NCI-H1092 treated with DMSO at 0.1 percent for 48 hours (cell line): ENCODE measurements at places on chromosomes 4 and X.

- no peak for DNase-seq
Observed at GRCh38 chr4:170872794-170873193, 783.0 kb upstream of the AADAT start.

DNA sequence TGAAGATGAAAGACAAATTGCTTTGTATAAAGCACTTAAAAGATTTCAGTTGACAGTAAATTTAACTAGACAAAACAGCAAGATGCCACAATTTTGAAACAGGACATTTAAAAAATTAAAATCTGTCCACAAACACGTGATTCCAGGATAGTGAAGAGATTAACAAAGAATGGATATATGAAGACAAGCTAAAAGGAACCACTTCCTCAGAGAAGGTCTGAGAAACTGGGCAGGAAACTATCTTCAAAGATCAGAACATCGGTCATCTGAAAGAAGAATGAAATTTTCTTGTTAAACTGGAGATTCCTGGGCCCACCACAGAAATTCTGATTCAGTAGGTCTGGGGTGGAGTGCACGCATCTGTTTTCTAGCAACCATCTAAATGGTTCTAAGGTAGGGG is 1.4 kb downstream of the RWDD4 start:
- no peak for DNase-seq

DNA sequence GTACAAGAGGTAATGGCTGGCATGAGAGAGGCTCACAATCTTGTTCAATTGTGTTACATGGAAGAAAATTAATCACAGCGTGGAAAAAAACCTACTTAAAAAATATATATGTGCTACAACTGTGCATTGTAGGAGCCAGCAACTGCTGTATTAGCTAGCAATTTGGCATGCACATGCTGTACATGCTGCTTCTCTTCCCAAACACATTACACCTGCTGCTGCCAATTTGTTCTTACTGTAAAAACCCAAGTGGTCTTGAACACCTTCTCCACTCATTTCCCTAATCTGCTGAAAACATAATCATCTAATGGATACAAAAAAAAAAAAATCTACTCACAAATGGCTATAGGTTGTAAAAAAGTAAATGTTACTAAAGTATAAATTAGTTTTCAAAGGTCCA is 264.2 kb downstream of the INPP4B start:
- DNase-seq = no peak

- DNase-seq = no peak
Observed at GRCh38 chr4:69649207-69649606, 3.8 kb downstream of the UGT2A1 start.

DNA sequence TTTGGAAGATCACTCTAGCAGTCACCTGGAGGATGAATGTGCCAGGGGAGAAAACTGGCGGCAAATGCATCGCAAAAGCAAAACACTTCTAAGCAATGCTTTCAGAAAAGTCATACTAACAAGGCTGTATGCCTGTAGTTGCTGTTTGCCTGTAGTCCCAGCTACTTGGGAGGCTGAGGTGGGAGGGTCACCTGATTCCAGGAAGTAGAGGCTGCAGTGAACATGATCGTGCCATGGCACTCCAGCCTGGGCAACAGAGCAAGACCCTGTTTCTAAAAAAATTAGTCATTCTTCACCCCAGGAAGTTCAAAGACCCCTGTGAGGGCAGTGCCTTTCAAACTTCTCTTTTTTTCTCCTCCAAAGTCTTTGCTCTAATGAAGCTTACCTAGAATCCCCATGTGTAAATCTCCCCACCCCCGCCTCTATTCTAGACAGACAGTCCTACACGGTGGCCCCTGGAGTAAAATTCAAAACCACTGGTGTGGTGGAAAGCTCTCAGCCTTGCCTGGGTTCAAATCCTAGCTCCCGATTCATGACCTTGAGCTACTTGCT is 5.5 kb downstream of the SOWAHD start:
- DNase-seq = no peak

DNA sequence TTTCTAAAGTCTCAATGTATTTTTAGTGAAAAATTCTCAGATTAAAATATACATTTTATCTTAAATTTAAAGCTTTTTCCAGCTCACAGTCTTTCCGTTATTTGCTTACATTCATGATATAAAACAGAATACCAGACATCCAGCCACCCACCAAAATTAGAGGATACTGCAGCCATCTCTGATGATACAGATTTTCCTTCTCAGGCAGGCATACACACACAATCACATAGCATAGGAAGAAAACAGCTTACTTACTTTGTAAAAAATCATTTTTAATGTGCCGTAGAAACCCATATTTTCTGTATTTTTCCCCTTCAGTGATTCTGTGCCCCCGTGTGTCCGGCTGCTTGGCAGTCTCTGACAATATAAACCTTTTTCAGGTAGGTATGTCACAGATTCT is 183.7 kb downstream of the FBXW7 start:
- DNase-seq = peak; percentile 41

DNA sequence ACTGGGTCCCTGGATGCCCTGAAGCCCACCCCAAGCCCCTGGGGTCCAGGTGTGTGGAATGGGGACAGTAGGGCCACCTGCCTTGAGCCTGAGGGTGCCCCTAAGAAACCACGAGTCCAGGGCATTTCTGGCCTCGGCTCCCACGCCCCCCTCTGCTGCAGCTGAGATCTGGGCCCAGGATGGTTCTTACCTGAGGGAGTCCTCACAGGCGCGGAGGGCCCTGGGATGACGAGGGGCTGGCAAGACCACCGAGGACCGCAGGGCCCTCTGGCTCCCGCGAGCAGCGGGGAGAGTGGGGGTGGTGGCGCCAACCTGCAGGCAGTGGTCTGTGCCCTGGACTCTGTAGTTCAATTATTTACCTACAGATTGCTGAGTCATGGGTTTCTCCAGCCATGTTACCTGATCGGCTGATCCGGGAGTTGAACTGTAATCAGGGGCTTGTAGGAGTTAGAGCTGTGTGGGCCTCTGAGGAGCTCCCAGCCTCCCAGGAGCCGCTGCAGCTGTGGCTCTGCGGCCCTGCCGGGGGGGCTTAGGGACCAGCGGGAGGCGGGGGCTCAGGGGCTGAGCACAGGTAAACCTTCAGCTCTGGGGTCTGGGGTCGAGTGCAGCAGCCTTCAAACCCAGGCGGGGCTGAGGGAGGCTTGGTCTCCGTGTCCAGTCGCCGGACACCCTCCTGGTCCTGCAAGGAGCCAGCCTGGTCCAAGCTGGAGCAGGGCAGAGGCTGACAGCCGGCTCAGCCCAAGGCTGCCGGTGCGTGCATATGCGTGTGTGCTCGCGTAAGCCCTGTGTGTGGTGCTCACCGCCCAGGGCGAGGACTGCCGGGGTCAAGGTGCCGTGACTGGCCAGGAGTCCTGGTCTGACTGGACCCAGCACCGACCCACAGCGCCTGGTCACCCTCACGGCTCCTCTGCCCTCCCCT is at the start of gene SLC26A1:
Gene SLC26A1 (minus strand): TSS at position 294 of the 919 bp plus-strand sequence. CDS start 1,701 bp downstream, outside the sequence.
- no peak for DNase-seq

DNA sequence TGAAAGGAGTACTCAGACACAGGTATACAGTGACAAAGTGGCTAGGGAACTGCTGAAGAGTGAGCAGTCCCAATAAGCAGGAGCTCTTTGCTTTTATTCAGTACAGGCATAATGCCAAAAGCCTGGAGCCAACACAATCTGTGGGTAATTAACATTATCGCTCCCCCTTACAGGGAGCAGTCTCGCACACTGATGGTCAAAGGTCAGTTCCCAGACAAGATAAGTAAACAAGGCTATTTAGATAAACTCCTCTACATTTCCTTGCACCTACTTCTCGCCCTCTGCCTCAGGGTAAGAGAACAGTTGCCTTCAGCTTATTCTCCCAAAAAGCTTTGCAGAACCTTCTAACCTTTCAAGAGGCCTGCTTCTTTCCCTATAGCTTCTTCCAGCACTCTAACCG is 73.9 kb upstream of the TAF9B start:
- DNase-seq = no peak

GRCh38 chrX:17635231-17635630 is 102.1 kb upstream of the SCML1 start:
- DNase-seq = peak; percentile 79

DNA sequence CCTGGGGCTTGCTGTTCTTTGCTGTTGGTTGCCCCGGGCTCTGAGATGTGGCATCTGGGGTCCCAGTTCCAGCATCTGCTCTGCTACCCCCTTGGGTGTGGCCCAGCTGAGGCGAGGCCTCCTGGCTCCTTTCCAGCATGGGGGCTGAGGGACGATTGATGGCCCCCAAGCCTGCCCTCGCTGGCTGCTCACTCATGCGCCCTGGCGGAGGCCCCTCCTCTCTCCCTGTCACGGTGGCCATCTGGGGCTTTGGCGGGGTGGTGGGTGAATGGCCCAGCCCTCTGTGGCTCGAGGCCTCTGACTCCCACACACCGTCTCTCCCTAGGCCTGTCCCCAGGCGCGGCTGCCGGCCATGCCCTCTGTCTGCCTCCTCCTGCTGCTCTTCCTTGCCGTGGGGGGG is 1.8 kb downstream of the PLXNA3 start:
- DNase-seq = no peak

GRCh38 chr4:109155682-109156283 is 146.7 kb downstream of the COL25A1 start:
- no peak for DNase-seq

- no peak for DNase-seq
Observed at GRCh38 chrX:80229626-80230025, 190.6 kb upstream of the TENT5D start.

DNA sequence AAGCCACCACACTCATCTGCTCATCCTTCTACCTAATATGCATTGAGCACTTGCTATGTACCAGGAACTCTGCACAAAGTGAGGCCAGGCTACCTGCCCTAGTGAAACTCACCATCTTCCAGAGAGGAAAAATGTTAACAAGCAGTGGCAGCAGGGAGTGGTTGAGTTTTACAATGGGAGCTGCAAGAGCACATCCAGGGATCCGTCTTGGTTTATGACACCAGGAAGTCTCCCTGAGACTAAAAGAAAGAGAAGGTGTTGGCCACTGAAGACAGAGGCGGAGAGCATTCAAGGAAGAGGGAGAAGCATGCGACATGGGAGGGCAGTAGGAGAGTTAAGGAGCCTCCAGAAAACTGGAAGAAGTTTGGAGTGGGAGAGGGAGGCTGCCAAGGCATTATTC is 178.1 kb upstream of the CPEB2 start:
- no peak for DNase-seq

- no peak for DNase-seq
Observed at GRCh38 chrX:117910216-117910615, 206.4 kb downstream of the KLHL13 start.

DNA sequence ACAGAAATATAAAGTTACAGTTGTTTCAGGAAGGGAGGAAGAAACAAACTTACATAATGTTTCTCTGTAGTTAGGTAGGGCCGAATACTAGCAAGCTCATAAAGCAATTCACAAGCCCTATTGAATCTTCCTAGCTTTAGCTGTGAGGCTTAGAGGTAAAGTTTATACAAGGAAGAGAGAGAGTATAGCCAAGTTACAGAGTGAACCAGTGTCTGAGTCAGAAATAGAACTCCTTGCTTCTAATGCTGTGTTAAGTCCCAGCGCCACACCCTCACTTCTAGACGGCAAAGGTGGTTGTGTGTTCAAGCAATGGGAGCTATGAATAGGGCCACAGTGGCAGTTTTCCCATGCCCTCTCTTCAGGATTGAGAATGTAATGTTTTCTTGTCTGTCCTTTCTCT is 6.1 kb downstream of the LPAR4 start:
- no peak for DNase-seq

GRCh38 chr4:84697615-84698201 is 114.8 kb downstream of the CDS1 start:
- no peak for DNase-seq

DNA sequence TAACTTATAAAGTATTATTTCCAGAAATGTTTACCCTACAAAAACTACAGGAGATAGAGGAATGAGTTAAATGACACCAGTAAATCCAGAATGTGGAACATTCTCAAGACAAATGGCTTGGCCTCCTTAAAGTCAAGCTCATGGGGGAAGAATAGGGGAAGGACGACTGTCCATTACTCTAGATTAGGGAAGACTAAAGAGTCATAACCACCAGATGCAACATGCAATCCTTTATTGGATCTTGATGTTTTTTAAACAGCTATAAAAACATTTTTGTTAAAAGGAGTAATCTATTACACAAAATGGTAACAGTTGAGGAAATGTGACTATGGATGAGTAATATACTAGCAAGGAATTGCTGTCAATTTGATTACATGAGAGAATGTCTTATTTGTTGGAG is 11.1 kb downstream of the ACOT9 start:
- no peak for DNase-seq

DNA sequence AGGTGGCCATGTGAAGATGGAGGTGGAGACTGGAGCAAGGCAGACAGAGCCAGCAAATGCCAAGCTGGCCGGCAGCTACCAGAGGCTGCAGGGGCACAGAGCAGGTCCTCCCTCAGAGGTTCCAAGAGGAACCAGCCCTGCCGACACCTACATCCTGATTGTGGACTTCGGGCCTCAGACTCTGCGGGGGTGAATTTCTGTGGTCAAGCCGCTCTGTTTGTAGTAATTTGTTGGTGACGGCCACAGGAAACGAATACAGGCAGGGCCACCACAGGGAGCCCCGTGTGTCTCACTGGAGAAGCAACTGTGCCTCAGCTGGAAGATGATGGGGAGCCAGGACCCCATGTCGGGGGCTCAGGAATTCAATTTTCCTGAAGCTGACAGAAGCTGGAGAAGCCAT is 28.3 kb downstream of the ZFYVE28 start:
- DNase-seq = no peak

GRCh38 chr4:108118505-108118904 is 50.2 kb downstream of the LEF1 start:
- peak; percentile 34 for DNase-seq

DNA sequence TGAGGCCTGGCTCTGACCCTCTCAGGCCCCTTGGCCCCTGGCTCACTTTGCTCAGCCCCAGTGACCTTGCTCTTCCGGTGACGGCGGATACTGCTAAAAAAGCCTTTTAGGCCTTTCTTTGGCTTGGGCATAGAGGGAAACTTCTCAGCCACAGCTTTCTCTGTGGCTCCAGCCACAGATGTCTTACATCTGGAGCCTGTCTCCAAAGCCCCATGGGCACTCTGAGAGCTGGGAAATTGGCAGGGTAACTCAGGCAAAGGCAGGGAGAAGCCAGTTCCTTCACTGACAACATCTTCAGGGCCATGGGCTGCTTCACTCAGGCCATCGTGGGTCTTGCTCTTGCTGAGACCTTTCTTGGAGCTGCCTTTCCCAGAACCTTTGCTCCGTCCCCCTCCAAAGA is 12.8 kb downstream of the AMER1 start:
- no peak for DNase-seq

- DNase-seq = no peak
Observed at GRCh38 chr4:74329307-74329706, 21.0 kb downstream of the EPGN start.

DNA sequence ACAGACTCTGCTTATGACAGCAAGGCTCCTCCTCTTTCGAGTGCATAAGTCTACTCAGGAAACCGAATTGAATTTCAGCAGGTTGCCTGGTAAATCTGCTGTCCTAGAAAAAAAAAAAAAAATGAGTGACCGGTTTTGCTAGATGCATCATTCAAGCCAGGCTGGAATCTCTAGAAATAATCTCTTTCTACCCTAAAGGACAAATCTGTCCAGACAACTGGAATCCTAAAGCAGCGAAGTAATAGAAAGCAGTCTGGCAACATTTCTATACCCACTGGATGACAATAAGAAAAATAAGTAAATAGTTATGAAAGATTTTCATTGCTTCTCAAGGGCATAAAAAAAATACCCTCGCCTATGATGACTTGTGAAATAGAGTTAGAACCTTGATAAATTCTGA is 703.5 kb downstream of the RPA4 start:
- DNase-seq = no peak

GRCh38 chr4:2186865-2187172 is 55.1 kb downstream of the HAUS3 start:
- no peak for DNase-seq
